ENCODE measurements at places on chromosomes 4 and X.

- DNase-seq = no peak
Measured at GRCh38 chr4:15024386-15024785, 22.1 kb downstream of the CPEB2 start.

GRCh38 chr4:128517739-128518510 is 230.3 kb upstream of the PGRMC2 start:
- peak; percentile 93 for DNase-seq

DNA sequence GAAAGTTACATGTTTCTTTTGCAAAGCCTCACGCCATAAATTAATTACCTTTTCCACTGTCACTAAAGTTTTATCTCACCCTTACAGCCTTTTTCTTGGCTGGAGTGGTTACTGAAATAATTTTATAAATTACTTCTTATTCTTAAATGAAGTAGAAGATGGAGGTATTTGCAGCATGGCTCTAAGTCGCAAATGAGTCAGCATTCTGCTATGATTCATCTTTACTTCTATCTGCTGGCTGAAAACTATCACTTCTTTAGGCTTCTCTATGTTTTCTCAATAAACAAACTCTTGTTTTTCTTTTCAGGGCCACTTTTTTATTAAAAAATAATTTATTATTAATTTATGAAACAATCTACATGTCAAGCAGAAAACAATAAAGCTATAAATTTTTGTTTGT is 210.2 kb upstream of the GYPA start:
- DNase-seq = peak; percentile 35

DNA sequence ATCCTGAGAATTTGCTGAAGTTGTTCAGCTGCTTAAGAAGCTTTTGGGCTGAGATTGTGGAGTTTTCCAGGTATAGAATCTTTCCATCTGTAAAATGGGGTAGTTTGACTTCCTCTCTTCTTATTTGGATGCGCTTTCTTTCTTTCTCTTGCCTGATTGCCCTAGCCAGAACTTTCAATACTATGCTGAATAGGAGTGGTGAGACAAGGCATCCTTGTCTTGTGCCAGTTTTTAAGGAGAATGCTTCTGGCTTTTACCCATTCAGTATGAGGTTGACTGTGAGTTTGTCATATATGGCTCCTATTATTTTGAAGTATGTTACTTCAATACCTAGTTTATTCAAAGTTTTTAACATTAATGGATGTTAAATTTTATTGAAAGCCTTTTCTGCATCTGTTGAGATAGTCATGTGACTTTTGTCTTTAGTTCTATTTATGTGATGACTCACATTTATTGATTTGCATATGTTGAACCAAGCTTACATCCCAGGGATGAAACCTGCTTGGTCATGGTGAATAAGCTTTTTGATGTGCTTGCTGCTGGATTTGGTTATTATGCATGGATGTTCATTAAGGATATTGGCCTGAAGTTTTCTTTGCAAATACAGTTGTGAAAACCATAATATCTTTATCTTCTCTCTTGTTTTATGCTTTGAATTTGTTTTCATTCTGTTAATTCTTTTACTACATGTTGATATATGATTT is 573.8 kb upstream of the NDST4 start:
- no peak for DNase-seq

DNA sequence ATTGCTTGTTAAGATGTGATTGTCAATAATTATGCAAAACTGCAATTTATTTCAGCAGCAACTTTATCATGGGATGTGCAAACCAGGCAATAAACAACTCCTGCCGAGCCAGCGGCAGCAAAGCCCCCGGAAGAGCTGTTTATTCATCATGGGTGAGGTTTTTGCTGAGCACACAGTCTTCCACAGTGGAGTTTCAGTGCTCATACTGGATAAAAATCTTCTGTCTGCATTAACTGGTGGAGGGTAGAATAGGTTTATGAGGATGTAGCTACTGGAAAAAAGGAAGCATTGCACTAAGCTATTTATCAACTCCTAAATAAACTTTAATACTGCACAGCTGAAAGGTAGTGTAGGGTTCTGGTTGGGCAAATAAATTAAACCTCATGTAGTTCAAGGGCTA is 557.4 kb upstream of the FTHL17 start:
- no peak for DNase-seq

GRCh38 chr4:183347566-183347965 is 25.3 kb upstream of the CLDN24 start:
- no peak for DNase-seq

Measured in MCF 10A (cell line).